ENCODE measurements at places on chromosomes 12 and 14. TPM values are rescaled to one million over a fixed set of nuclear protein-coding genes. Genes with fewer than 3 reads are reported as not detected.

DNA sequence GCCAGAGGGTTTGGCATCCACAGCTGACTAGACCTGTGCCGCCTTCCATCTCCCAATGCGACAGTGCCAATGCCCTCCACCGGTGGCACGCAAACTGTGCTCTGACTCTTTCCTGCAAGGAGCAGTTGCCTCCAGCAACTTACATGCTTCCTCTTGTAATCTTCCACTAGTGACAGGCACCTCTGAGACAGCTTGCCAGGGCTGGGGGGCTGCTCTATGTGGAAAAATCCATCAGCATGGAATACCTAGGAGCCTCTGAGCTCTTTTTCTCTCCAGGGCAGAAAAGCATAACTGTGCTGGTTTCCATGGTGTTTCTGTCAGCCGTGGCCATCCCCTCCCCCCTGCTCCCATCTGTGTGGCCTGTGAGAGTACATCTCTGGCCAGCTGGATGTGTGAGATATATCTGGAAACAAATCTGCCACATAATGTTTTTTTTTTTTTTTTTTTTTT lies 110.6 kb downstream of the MYRFL start:
- DNase-seq = no peak

- no peak for DNase-seq
These were observed 197.3 kb upstream of the RGS6 start for GRCh38 chr14:71734885-71735284.

- no peak for DNase-seq
These were observed 58.8 kb downstream of the CKB start for GRCh38 chr14:103463851-103464250.

GRCh38 chr12:22262309-22262708 lies 72.2 kb downstream of the ST8SIA1 start:
- DNase-seq = peak; percentile 44

DNA sequence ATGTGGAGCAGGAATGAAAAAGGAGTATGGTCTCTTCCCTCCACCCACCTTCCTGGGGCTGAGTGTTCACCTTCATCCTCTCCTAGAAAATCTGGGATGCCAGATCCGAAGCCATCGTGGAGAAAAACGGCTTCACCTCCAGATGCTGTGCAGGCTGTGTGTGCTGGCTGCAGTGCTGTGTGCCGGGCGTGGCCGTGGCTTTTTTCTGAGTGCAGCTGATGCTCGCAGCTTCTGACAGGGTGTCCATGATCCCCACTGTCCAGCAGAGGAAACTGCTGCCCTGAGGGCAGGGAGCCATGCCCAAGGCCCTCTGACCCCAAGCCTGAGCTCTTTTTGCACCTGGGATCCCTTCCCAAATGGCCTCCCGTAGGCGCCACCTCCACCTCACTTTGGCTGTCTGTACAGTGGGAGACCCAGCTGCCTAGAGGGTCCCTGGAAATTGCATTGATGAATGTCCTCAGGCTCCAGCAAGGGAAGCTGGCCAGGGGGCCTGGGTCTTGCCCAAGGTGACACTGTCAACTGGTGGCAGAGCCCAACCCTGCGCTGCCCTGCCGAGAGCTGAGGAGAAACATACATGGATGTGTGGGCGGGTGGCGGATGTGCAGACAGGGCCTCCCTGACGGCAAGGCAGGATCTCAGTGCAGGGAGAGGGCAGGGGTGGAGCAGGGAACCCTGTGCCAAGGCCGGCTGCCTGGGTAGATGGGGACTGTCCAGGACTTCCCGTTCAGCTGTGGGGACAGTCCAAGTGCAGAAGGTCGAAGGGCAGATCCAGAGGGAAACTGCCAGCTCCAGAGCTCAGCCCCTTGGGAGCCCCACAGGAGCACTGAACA lies 53.3 kb downstream of the BEGAIN start:
- peak; percentile 16 for DNase-seq

DNA sequence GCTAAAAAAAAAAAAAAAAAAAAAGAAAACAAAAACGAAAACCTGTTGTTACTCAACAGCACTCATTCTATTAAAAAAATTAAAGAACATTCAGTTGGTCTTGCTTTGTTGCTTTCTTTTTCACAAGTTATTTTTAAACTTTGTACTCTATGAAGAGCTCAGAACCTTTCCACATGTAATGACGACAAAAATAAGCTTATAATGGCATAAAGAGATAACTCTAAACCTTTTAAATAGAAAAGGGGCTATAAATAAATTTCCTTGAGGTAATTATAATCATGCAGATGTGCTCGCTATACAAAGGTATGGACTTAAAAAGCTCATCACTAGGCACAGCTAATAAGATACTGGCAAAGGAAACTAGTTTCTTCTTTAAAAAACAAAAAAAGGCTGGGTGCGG lies 13.4 kb downstream of the NR2C1 start:
- DNase-seq = no peak

- no peak for DNase-seq
These were observed 48.4 kb downstream of the ESRRB start for GRCh38 chr14:76424359-76424758.

GRCh38 chr14:104087505-104087904 lies 2.0 kb downstream of the ASPG start:
- DNase-seq = no peak

DNA sequence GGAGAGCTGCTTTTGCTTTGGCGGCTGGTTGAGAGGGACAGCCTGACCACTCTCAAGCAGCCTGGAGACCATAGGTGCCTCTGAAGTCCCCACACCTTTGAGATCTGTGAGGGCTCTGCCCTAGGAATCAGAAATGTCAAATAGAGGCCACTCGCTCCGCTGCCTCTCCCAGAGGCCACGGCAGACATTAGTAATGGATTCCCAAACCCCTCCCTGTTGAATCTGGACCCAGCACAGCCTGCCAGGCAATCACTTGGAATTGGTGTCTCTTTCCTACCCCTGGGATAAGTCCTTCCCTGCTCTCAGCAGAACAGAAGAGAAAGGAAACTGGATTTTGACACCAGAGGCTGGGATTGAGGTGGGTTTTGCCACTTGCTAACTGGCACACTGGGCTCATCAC lies 25.0 kb downstream of the MMAB start:
- DNase-seq = no peak

GRCh38 chr14:49058511-49058910 lies 527.7 kb downstream of the RPS29 start:
- no peak for DNase-seq

GRCh38 chr14:52080158-52080800 lies 11.4 kb upstream of the NID2 start:
- peak; percentile 74 for DNase-seq

GRCh38 chr12:23211384-23212320 lies 586.7 kb downstream of the ETNK1 start:
- DNase-seq = no peak

DNA sequence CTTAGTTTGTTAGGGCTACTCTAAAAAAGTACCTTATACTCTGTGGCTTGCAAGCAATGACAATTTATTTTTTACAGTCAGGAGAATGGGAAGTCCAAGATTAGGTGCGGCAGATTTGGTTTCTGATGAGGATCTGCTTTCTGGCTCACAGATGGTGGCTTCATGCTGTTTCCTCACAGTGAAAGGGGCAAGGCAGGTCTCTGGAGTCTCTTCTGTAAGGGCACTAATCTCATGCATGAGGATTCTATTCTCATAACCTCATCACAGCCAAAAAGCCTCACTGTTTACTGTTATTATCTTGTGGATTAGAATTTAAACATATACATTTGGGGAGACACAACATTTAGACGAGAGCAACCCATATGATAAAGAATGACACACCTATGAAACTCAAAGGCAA lies 1957.4 kb upstream of the SEL1L start:
- DNase-seq = no peak

DNA sequence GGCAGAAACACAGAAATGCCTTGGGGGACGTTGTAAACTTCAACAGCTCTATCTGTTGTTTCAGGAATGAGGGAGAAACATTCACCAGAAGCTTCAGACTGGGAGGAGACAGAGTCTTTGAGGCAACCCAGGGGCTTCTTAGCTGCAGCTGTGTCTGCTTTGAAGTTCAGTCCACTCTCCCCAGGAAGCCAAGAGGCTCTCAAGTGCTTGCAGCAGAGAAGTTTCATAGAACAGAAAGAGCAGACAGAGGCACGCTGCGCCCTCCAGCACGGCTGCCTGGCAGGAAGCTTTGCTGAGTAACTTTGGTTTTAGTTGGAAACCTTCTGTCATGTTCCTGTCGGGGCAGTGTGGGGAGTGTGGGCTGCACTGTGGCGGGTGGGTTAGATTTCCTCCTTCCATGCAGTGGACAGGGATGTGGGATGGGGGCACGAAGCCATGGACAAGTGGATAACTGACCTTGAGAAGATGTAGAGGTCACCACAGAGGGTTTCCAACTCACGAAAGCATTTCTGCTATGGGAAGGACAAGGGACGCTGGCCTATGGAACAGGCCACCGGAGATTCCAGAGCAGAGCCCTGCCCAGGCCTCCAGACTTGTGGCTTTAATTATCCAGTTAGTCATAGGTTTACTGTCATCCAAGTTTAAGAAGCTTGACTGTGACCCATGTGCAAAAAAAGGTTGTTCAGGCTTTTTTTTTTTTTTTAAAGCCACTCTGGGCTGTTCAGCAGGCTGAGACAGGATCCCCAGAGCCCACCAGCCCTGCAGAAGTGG lies 107.7 kb downstream of the ARF6 start:
- DNase-seq = peak; percentile 87

The CCDC175 gene
- total RNA-seq = not detected

The DAO gene
- total RNA-seq = not detected

The KRT83 gene
- total RNA-seq = not detected

The EAPP gene
- 37.1 TPM for total RNA-seq

The PLEKHG7 gene
- not detected for total RNA-seq

The RAB3IP gene
- total RNA-seq = 8.3 TPM

The CCDC197 gene
- not detected for total RNA-seq

The OLR1 gene
- not detected for total RNA-seq

The MAP3K12 gene
- total RNA-seq = 37.6 TPM

The RIPK3 gene
- not detected for total RNA-seq

The APEX1 gene
- 213 TPM for total RNA-seq
